ENCODE measurements at places on chromosomes 13 and 19.

GRCh38 chr13:74288361-74288911, 154.2 kb upstream of the KLF12 start:
- DNase-seq = no peak

GRCh38 chr13:33940256-33940655, 122.3 kb downstream of the RFC3 start:
- no peak for DNase-seq

DNA sequence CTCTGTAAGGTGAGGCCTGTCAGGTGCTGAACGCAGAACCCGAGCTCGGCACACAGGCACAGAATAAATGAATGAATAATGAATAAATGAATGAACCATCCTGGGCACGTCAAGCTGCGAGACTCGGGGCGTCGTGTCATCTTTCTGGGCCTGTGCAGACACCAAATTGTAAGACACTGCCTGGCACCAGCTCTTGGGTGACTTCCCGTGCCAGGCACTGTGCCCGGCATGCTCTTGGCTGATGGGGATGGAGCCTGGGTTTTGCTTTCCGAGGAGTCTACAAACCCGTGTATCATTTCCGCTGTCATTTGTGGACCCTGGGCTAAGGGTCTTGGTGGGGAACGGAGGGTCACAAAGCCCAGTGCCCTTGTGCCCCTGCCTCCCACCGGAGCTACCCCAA, 43.9 kb downstream of the CELF5 start:
- no peak for DNase-seq

- no peak for DNase-seq
Observed at GRCh38 chr13:37751025-37751424, 118.5 kb downstream of the TRPC4 start.

Data from activated T-helper 1 cell treated with anti-CD3 and anti-CD28 coated beads, Interleukin-2, amount 50 U/mL, for 16 hours (primary cell).